Caco-2 (cell line): ENCODE measurements at places on chromosomes 16 and 17. TPM values are rescaled to one million over a fixed set of nuclear protein-coding genes. Genes with fewer than 3 reads are reported as not detected.

Gene WNT9B
- total RNA-seq = not detected in 2 replicates

Gene HSPB9
- not detected in 2 replicates for total RNA-seq

Gene LITAF
- total RNA-seq = 47.9 and 60.9 TPM in 2 replicates

DNA sequence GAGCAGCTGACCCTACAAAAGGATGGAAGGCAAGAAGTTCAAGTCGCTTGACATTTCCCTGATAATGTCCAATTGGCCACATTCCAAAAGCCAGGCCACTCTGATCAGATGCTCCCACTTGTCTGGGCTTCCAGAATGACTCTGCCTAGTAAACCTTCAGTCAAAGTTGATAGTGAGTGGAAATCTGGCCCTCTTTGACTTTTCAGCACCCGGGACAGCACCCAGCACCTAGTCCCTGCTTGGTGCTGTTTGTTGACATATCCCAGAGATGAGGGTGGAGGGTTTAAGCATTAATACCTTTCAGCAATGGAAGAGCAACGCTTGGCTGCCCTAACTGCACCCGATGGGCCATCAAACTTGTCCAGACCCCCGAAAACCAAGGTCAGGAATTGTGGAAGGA is 131.3 kb downstream of the AIPL1 start:
- DNase-seq = no peak

GRCh38 chr16:73210084-73210483 is 162.2 kb upstream of the ZFHX3 start:
- DNase-seq = no peak

- no peak for DNase-seq
These were observed 24.3 kb upstream of the MLKL start for GRCh38 chr16:74724820-74725549.

DNA sequence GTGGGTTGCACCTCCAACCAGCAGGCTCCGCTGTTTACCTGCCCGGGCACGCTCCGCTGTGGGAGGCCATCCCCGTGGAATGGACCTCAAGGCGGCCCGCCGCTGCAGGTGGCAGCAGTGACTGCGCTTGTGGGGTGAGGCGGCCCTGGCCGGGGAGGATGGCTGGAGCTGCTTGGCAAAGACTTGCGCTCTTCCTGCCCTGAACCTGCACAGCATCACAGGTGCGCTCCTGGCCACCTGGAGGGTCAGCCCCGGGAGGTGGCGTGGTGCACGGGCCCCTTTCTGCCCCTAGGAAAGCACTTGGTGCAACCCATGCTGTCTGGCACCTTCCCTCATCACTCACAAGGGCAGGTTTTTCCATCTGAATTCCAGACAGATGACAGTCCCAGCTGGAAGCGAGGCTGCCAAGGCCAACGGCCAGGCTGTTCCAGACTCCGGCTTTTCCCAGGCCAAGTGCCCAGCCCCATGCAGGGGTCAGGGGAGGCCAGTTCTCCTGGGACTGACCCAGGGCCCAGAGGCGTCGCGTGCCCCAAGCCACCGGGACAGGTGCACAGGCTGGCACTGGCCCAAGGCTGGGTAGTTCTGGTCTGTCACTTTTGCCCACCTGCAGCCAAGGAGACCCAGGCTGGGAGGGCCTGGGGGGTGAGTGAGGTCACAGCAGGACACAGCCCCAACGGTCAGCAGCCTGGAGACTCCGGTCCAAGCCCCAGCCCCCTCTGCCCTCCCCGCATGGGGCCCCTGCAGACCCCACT is 13.3 kb downstream of the UTS2R start:
- peak; percentile 72 for DNase-seq

- no peak for DNase-seq
These were observed 14.0 kb downstream of the GRIN2A start for GRCh38 chr16:10168258-10168657.
